ENCODE measurements at places on chromosomes 11 and 22.

DNA sequence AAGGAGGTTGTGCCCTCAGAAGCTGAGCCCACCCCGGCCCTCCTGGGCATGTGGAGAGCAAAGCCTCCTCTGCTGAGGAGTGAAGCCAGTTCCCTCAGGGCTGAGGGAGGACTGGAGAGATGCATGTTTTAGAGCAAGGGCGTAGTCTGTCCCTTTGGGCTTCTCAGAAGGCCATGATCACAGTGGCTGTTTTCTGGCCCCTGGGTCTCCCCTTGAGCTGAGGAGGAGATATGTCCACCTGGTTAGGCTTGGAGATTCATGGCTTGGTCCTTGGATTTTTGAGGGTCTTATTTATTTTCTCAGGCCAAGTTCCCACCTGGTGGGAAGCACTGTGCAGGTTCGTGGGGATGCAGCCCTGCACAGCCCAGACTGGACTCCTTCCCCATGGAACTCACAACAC lies 46.5 kb upstream of the THY1 start:
- DNase-seq, result no peak

- DNase-seq, result no peak
These were observed 86.3 kb downstream of the SNX19 start for GRCh38 chr11:130829920-130830511.

DNA sequence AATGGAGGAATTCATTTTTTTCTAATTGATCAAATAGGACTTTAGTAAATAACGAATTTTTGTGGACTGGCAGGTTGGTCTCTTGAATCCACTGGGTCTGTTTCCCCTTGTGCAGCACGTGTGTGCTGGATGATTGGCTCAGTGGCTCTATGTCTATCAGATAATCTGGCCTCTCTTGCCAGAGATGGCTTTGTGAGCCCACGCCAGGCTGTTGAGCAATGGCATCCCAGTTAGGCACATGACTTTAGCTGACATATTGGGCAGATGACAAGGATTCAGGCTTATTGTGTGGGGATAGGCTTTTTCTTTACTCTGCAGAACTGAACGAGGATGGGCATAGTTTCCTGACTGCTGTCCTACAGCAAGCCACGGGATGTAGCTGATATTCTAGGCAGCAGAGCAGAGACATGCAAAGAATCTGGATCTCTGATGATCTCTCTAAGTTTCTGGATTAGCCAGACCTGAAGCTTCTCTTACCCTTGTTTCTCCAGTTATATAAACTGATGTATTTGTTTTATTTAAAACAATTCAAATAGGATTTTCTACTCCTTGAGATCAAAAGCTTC lies 144.9 kb downstream of the ARHGAP42 start:
- no peak for DNase-seq

DNA sequence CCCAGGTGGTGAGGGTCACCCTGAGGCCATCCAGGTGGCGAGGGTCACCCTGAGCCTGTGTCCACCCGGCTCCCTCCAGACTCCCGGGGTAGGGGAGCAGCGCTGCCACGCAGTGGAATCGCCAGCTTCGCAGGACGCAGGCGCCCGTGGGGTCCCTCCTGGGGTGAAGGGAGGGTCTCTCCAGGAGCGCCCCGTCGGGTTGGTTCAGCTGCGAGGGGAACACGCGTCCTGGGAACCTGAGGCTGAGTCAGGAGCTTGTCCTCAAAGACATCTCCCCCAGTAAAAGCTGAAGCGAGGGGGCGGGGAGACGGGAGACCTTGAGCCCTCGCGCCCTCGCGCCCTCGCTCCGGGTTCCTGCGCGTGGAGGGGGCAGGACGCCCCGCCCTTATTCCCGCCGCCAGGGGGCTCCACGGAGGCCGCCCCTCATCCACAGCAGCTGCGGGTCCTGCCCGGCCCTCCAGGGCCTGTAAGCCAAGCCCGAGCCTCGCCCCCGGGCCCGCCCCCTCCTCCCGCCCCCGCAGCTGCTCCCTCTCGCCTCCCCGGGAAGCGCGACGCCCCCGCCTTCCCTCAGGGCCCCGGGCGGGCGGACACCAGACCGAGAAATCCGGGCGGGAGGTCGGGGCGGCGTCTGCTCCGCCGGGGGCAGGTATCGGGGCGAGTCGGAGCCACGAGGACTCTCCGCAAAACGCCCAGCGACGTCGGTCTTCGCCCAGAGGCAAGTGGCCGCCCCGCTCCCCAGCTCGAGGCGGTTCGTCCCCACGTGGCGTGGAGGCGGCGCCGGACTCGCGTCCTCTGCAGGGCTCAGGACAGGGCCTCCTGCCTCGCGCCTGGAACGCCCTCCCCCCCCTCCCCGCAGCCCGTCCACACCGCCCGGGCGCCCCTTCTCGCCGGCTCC lies 22.8 kb downstream of the PIM3 start:
- DNase-seq, result no peak

DNA sequence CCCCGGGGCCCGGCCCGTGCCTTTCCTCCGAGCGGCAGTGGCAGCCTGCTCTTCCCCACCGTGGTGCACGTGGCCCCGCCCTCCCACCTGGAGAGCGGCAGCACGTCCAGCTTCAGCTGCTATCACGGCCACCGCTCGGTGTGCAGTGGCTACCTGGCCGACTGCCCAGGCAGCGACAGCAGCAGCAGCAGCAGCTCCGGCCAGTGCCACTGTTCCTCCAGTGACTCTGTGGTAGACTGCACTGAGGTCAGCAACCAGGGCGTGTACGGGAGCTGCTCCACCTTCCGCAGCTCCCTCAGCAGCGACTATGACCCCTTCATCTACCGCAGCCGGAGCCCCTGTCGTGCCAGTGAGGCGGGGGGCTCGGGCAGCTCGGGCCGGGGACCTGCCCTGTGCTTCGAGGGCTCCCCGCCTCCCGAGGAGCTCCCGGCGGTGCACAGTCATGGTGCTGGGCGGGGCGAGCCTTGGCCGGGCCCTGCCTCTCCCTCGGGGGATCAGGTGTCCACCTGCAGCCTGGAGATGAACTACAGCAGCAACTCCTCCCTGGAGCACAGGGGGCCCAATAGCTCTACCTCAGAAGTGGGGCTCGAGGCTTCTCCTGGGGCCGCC lies 11.9 kb downstream of the C22orf31 start:
- no peak for DNase-seq

- DNase-seq, result no peak
These were observed 22.3 kb downstream of the SPON1 start for GRCh38 chr11:13984616-13985450.

DNA sequence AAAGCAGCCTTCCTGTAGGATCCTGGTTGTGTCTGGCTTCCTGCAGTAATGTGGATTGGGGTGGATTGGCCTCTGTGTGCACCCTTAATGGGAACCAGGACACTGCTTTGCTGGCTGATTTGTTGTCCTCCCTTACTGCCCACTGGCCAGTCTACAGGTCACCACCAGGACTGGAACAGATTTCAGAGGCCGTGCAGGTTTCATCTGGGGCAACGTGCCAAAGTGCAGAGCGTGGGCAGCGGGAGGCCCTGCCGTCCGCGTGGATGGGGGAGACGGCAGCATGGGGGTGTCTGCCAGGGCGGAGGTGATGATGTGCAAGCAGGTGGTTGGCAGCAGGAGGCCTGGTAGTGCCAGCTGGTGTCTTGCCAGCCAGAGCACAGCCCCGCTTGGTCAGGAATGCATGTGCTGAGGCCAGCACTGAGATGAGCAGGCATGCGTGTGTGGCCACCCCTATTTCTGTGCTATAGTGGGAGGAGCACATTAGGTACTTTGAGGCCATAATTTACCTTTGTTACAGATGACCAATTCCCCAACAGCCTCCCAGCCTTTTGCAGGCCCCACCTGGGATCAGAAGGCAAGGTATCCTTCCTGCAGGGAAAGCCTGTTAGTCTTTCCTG lies 24.3 kb downstream of the BCR start:
- DNase-seq, result no peak

DNA sequence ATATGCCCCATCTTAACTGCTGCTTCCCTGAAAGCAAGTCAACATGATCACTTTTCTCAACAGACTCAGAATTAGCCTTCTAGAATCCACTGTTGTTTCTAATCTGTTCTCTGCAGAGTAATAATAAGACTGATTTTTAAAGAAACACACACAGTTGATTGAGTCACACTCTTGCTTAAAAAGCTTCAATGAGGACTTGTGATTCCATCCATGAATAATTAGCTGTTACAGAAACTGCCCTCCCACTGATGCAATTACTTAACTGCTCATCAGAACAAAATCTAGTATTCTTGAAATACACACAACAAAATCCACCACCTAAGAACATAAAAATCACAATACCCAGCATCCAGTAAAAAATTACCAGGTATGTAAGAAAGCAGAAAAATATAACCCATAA lies 100.5 kb upstream of the TIMP3 start:
- no peak for DNase-seq

DNA sequence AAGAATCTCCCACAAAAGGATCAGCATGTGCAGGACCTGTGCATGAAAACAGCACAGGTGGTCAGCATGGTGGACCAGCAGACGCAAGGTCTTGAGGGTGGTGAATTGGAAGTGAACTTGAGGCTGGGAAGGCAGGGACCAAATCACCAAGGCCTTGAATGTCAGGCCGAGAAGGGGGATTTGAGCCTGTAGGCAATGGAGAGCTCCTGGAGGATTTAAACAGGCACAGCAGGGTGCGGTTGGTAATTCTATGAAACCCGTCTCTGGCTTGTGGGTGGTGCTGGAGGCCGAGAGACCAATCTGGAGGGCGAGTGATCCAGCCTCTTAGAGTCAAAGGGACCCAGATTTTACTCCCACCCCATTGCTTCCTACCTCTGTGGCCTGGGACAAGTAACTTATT lies 2.4 kb downstream of the TSKU start:
- DNase-seq, result no peak

- peak; percentile 10 for DNase-seq
These were observed 2.4 kb upstream of the IFITM2 start for GRCh38 chr11:304915-305843.

DNA sequence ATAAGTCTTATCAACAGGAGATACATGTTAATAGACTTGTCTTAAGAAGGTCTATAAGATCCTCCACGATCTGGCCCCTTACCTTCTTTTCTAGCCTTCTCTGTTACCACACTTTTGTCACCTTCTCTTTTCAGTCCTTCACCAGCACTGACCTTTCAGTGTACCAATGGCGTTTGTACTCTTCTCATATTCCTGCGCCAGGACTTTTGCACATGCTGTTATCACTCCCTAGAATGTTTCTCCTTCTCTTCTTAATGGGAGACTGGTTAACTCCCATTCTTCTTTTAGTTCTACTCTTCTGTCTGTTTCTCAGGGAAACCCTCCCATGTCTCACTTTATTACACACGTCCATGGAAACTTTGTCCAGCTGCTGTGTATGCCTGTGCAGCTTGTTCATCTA lies 4.4 kb upstream of the EED start:
- no peak for DNase-seq

DNA sequence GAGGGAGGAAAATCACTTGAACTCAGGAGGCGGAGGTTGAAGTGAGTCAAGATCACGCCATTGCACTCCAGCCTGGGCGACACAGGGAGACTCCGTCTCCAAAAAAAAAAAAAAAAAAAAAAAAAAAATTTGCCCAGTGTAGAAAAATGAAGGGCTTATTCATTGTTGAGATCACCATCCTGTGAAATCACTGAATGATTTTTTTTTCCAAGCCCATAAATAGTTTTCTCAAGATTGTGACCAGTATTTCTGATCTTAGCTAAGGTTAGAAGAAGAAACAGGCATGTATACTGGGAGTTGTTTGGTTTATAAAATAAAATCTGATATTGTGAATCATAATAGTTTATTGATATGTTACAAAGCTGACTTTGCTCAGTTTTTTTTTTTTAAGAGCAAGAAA lies 269.4 kb downstream of the CADM1 start:
- DNase-seq, result no peak

DNA sequence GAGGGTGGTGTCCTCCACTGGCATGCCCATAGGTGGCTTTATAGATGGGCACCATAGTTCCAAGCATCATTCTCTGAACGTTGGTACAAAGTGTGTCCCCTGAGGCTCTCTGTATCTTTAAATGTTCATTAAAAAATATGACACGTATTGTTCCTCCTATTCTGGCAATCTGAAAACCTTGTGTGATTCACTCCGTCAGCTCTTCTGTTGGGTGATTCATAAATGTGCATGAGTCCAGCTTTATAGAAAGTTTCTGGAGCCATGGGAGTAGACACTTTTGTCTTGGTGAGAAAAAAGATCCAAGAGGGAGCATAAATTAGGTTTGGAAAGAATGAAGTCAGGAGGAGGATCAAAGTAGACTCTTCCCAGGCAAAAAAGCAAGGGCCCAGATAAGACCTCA lies 728.8 kb downstream of the NELL1 start:
- DNase-seq, result no peak

GRCh38 chr11:108732395-108732794 lies 67.5 kb downstream of the DDX10 start:
- no peak for DNase-seq

- no peak for DNase-seq
These were observed 27.9 kb downstream of the ARRB1 start for GRCh38 chr11:75323609-75324008.

DNA sequence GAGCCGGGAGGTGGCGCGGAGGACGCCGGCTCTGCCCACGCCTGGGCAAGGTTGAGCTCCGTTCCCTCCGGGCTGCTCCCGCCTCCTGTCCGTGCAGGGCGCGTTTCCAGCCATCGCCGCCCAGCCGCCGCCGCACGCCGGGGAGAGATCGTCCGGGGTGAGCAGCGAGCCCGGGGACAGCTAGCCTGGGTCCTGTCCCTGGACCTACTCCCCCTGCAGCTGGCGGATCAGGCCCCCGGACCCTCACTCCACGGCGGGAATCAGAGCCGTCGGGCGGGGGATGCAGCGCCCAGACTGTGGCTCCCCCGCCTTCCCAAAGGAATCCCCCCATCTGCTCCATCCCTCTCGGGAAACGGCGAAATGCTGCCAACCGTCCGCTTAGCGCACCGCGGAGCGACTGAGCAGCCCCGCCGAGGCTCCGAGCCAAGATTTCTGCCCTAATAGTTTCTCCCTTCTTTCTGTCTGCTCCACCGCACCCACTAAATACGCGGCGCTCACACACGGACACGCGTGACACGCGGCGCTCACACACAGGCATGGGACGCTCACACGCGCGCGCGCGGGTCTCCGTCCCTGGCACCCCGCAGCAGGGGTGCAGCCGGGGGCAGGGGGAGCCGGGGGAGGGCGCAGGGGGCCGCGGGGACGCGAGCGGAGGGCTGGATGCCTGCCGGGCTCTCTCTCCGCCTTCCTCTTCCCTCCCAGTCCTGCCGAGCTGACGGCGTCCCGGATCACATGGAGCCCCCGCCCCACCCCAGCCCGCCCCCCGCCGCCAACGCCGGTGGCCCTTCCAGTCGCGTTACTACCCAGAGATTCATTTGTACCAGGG lies at the start of gene KCNJ5:
KCNJ5 (plus strand) TSS at position 814 of the 826 bp plus-strand sequence. CDS start 19,918 bp downstream, outside the sequence.
- DNase-seq, result no peak

GRCh38 chr11:32262367-32262766 lies 171.5 kb downstream of the RCN1 start:
- DNase-seq, result no peak

- no peak for DNase-seq
These were observed 39.9 kb downstream of the MYEOV start for GRCh38 chr11:69333879-69334278.

All from kidney epithelial cell (primary cell).